ENCODE measurements at places on chromosomes 6 and 20.
A peak's percentile ranks its signal among the peaks of the same experiment; 100 is the strongest.

- no peak for DNase-seq
Measured at GRCh38 chr6:137412562-137412961, 81.6 kb downstream of the OLIG3 start.

DNA sequence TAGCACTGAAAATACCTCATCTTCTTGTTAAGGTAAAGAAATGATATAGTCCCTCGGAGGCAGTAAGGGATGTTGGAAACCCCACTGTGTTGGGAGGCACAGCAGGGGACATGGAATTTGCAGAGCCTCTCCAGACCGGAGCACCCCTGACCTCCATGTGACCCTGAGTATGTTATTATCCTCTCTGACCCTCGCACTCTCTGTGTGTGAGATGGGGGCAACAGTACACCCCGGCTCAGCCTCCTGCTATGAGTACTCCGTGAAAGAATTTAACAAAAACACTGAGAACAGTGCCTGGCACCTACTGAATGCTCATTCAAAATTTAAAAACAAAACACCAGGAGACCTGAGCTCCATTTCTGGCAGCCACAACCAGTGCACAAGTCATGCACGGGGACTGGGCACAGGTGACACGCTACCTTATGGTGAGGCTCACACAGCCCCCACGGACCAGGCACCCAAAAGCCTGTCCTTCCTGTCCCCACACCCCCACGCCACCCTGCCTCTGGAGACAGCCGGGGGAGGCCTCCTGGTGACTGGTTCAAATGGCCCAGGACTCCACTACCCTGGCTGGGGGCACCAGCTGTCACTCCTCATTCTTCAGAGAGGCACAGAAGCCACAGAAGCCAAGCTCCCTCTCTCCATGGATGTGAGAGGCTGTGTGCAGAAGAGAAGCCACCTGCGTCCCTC is 6.1 kb downstream of the NINL start:
- DNase-seq, result no peak

DNA sequence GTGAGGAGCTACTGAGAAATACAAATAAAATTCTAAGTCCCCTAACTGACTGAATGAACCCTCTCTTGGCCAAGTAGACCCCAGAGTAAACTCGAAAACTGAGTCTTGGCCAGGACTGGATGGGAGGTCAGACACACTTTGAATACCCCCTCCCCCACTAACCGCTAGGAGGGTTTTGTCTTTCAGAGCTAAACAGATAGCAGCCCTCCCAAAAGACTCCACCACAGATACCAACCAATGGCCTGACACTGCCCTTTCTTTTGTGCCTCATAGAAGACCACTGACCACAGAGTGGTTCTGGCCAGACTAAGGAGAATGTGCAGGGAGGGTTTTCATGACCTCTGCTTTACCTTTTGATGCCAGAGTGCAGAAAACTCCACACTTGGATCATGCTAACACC is 42.1 kb downstream of the SPACA1 start:
- DNase-seq, result no peak

DNA sequence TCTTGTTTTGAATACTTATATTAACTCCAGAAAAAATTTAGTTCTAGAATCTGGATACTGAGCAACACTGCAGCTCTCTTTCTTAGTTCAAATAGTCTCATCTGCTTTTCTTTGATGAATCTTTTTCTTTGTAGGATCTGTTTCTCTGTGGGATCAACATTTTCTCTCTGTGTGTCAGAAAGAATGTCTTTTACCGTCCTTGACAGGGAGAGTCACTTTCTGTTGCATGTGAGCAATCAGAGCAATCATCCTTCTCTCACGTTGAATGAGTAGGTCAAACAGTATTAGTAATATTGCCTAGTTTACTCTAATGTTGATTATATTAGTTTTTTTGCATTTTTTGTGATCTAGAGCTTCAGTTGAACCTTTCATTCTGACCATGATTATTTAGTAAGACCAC is 130.9 kb downstream of the TRMT11 start:
- DNase-seq, result no peak

DNA sequence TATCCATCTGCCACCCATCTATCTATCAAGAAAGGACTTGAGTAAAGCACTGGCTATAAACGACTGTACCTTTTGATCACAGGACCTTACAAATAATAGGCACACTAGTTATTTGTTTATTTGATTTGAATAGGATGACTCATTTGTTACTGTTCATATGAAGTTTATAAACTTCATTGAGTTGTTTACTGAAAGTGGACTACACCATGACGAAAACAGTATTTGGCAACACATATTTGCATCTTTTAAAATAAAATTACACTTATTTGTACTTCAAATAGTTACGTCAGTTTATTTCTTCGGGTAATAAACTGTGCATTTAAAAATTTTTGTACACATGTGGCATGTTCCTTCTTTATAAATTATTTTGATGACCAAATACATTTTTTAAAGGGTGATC is 133.0 kb downstream of the OGFRL1 start:
- DNase-seq, result no peak

DNA sequence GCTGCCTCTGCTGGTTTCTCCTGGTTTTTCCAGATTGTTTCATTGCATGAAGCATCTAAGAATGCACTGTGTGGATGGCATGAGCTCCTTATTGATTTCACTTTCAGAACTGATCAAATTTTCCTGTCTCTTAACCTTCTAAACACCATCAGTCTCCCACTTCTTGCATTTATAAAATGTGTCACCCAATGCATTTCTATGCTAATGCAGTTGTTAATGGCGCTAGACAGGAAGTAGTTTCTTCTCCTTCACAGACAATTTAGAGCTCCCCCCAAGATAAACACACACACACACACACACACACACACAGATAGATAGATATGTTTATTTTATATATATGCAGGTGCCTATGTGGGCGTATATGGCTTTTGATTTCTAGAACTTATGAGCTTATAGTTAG is 45.6 kb upstream of the FOXA2 start:
- DNase-seq, result peak; percentile 51
